ENCODE measurements at places on chromosomes 11 and 22.

- DNase-seq: no peak
These were observed 35.8 kb downstream of the GAB2 start for GRCh38 chr11:78381865-78382264.

DNA sequence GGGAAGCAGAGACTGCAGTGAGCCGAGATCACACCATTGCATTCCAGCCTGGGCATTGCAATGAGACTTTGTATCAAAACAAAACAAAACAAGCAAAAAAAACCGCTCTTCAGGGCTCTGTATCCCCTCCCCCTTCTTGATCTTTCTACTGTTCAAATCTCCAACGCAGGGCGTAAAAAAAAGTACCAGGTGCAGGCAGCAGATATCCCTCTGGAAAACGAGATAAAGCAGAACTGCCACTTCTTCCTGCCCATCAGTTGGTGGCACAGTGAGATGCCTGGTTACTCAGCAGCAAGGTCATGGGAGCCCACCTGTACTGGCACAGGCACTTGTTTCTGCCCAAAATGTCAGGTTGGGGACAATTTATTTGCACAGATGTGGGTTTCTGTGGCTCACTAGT is 11.2 kb downstream of the CCS start:
- DNase-seq: no peak

GRCh38 chr11:128405714-128406662 is 181.4 kb downstream of the ETS1 start:
- peak; percentile 18 for DNase-seq

DNA sequence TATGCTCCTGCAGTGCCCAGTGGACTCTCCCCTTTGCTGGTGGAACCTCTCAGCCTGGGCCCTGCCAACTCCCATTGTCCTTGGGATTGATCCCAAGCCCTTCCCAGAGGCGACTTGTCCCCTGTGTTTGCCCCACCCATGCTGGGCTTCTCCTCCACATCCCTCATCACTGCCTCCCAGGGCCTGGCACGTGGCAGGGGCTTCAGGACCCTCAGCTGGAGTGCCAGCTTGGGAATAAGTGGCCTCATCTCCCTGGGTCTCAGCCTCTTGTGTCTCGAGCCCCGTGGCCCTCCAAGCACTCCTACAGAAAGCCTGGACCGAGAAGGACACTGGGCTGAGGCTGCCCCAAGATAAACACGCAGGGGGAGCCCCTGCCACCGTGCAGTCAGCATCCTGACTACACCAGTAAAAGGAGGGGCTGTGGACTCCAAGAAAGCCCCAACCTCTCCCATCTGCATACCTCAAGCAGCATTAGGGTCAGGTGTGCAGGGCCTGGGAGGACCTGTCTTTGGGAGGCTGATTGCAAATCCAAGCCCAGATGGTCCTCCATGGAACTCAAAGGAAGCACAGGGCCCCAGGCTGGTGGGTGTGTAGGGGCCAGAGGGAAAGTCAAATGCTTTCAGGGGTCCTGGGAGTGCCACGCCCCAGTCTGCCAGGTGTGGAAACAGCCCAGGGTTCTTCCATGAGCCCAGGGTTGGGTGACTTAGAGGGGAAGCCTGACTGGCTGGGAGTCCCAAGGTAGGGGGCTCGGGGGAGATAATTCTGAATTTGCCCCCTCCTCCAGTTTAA is 9.5 kb upstream of the GNAZ start:
- no peak for DNase-seq

- DNase-seq: no peak
These were observed 105.2 kb downstream of the PPP6R3 start for GRCh38 chr11:68565768-68566167.

- no peak for DNase-seq
These were observed 521.6 kb downstream of the BRD1 start for GRCh38 chr22:49305966-49306631.

DNA sequence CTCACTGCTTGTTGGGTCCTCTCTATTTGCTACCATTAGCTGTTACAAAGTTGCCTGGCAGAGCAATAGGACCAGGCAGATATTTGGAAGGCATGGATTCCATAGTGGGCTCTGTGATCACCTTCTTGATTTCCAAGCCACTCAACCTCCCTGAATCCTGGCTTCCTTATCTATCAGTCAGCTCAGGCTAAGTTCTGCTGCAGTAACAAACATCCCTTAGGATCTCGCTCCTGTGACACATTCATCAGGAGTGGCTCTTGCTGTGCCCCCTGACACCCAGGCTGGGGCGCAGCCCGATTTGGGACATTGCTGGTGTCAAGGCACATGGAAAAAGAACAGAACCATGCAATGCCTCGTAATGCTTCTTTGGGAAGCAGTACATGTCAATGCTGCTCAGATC is 503.9 kb downstream of the TBC1D22A start:
- DNase-seq: no peak

Measured in astrocyte of the cerebellum (primary cell).